ENCODE measurements at places on chromosomes 1 and 21.

GRCh38 chr1:209370241-209370995, 213.1 kb upstream of the CAMK1G start:
- DNase-seq: no peak

GRCh38 chr1:48581270-48581669, 109.3 kb upstream of the SPATA6 start:
- no peak for DNase-seq

DNA sequence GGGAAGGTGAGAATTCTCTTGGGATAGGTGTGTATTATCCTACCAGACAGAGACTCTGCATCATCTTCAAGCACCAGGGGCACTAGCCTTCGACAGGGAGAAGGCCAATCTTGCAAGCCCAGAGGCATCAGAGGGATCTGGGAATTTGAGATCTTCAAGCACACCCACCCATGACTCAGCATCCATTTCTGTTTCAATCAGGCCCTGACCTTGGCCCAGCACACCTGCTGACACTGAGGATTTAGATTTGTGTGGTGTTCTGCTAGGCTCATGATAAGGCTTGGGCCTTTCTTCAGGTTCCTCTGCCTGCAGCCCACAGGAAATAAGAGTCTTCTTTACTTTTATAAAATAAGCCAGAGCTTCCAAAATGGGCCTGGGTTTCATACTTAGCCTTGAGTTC, 6.6 kb upstream of the PCP4 start:
- no peak for DNase-seq

DNA sequence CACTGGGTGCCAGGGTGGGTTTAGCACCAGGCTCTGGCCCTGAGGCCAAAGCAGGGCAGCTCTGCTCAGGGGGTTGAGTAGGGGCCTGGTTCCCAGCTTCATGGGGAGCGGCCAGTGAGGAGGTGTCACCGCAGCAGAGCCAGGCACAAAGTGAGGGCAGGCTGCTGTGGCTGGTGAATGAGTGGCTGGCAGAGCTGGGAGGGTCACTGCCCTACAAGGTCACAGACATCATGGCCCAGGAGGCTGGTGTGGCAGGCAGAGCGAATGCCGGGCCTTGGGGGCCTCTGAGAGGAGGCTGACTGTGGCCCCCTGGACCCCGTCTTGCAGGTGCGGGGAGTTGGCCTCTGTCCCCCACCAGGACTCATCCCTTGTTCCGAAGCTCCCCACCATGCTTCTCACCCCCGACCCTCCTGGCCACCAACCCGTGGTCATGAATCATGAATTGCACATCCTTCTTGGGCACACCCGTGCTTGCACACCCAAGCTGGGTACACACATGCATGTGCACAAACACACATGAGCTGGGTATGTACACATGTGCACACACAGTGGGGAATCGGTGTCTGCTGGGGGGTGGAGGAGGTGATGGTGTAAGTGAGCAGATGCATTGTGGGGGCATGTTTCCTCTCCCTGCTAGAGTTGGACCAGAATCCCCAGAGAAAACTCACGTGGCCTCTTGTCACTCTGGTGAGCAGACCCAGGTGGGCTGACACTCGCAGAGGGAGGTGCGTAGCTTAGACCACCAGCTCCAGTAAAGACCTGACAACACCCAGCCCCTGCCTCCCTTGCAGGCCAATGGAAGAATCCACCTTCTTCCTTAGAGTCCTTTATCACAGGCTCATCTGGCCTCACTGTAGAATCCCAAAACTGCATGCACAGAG, 4.8 kb upstream of the GNB1 start:
- DNase-seq: no peak

DNA sequence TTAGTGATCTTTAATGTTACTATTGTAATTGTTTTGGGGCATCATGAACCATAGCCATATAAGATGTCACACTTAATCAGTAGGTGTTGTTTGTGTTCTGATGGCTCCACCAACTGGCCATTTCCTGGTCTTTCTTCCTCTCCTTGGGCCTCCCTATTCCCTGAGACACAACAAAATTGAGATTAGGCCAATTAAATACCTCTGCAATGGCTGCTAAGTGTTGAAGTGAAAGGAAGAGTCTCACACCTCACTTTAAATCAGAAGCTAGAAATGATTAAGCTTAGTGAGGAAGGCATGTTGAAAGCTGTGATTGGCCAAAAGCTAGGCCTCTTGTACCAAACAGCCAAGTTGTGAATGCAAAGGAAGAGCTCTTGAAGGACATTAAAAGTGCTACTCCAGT, 30.7 kb downstream of the PPP2R5A start:
- DNase-seq: peak; percentile 28

GRCh38 chr1:229117664-229118300, 153.1 kb upstream of the RAB4A start:
- DNase-seq: no peak

DNA sequence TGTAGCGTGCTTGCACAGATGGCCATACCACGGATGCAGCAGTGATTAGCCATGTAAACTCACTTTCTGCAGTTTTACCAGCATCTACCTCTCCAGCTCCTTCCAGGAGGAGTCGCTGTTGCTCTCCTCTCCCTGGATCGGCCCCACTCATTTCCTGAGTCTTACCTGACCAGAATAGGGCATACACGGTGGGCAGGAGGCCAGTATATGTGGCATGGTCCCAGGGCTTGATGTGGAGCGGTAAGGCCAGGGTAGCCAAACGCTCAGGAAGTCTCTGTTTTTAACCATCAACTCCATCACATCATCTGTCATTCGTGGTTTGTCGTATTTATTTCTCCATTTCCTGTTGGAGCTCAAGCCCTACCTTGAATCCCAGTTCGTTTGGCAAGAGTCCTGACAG, 163.4 kb upstream of the USP24 start:
- no peak for DNase-seq

DNA sequence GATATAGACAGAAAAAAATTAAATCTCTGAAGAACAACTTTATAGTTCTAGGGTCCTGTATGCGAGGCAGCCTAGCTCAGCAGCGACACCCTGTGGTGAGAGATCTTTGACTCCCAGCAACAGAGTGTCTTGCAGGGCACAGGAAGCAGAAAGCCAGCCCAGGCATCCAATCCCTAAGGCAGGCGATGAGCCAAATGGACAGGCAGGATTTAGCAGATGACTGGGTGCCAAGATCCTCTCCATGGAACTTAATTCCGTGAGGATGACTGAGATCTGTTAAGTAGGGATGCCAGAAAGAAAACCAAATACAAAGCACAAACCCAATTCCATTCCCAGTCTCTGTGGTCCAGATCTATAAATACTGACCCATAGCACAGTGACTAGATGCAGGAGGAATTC, 38.8 kb downstream of the HLCS start:
- peak; percentile 61 for DNase-seq

DNA sequence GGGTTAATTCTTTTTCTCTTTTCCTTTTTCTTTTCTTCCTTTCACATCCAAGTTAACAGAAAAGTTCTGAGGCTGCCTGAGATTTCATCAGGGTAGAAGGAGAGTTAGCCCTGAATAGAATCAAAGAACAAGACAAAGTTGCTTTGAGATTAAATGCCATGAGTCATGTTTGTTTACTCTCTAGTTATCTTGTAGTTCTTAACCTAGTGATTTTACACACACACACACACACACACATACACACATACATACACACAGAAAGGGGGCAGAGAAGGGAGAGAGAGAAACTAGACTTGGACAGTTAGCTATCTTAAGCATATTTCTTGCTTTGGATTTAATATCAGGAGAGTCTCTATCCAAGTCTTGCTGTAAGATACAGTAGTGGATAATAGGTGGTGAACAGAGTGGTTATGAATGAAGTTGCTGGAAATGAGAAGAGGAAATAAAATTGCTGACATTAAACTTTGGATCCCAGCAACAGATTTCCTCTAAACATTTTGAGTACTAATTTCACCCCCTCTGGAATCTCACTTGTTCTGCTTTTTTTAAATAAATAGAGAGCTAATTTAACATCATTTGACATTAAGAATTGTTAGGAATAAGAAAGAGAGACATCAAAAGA, 19.9 kb downstream of the PLA2G4A start:
- DNase-seq: no peak

GRCh38 chr1:207983044-207983635, 72.2 kb upstream of the CD34 start:
- no peak for DNase-seq

DNA sequence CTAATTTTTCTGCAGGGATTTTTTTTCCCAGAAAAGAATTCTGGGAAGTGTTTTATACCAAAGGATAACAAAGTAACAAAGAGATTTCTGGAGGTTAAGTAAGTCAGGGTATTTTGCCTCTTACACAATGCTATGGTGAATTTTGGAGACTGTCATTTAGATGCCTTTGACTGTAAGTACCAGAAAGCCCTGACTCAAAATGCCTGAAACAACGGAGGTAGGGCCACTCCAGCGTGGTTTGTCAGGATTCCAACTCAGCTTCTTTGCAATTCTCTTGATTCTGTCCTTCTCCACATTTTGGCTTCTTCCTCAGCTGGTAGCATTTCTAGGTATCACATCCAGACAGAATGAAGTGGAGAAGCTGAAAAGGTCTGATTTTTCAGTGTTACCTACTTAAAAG, 106.5 kb downstream of the UCHL5 start:
- no peak for DNase-seq
